Femur (tissue), 1 donor: ENCODE measurements at places on chromosomes 5 and 9.

GRCh38 chr9:8857926-8858595, 1058.5 kb upstream of the DMAC1 start:
- peak; percentile 92 for DNase-seq

- DNase-seq, result peak; percentile 90
These were observed 1.4 kb upstream of the LARP1 start for GRCh38 chr5:154753792-154754191.

GRCh38 chr5:130995851-130996250, 169.2 kb downstream of the HINT1 start:
- DNase-seq, result no peak

- DNase-seq, result no peak
These were observed 113.8 kb downstream of the ALDH1A1 start for GRCh38 chr9:72839085-72839484.

DNA sequence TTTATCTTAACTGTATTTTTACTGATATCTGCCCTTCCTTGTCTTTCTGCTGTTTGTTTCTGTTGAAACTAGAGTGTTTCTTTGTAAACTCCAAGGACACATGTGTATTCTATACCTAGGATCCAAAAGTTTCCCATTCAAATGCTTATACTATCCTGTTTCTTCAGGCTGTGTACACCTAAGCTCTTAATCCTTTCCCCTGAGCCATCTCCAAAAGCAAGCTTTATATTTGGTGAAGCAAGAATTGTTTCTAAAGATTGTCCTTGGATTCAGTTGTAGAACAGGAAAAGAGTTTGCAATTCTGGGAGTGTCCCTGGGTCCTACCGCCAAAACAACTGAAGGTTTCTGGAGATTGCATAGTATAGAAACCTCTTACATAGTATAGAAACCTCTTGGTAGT, 65.9 kb downstream of the CWC27 start:
- no peak for DNase-seq

GRCh38 chr9:125691869-125692268, 15.1 kb downstream of the MAPKAP1 start:
- DNase-seq, result no peak

- no peak for DNase-seq
These were observed 46.6 kb upstream of the JAK2 start for GRCh38 chr9:4938496-4938895.

DNA sequence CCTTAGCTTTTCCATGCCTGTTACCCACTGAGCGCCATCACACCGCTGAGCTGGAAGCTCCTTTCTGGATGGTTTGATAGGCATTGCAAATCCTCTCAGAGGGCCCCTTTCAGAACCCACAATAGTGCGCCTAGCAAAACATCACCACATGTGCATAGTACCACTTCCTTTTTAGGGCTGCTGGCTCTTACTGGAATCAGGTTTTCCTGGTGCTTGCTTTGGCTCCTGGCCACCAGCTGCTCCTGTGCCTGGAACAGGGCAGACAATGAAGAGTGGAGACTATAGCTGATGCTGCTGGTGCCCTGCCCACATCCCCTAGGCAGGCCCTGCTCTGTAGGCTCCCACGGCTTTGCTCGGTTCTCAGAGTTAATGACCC, 163.6 kb upstream of the SEMA6A start:
- DNase-seq, result no peak

- no peak for DNase-seq
These were observed 16.2 kb downstream of the PRLR start for GRCh38 chr5:35214051-35214450.

DNA sequence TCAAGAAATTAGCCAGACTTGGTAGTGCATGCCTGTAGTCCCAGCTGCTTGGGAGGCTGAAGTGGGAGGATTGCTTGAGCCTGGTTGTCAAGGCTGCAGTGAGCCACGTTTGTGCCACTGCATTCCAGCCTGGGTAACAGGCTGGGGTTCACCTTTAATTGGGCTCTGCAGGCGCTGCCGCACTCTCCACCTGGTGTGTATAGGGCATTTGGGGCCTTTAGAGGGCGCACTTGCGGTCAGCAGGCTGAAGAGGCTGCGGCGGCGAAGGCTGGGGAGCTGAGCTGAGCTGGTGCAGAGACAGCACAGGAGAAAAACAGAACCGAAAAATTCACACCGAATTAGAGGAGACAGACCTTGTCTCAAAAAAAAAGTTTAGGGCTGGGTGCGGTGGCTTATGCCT, 31.2 kb downstream of the CDK7 start:
- DNase-seq, result no peak

- no peak for DNase-seq
These were observed 61.4 kb downstream of the C9orf50 start for GRCh38 chr9:129559506-129559881.

DNA sequence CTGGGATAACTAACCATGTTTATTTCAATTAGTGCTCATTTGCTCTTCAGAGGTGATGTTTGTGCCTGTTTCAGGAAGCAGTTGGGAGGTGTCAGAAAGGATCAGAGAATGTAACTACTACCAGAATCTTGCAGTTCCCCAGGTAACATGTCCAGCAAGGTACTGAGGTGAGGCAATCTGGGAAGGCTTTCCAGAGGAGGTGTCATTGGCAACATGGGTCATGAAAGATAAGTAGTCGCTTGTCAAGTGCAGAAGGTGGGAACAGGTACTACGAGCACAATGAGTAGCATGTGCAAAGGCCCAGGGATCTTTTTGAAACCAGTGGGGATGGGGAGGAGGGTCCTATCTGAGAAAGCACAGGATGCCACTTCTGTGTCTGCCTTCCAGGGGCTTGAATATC, 4.8 kb downstream of the SMIM23 start:
- no peak for DNase-seq

DNA sequence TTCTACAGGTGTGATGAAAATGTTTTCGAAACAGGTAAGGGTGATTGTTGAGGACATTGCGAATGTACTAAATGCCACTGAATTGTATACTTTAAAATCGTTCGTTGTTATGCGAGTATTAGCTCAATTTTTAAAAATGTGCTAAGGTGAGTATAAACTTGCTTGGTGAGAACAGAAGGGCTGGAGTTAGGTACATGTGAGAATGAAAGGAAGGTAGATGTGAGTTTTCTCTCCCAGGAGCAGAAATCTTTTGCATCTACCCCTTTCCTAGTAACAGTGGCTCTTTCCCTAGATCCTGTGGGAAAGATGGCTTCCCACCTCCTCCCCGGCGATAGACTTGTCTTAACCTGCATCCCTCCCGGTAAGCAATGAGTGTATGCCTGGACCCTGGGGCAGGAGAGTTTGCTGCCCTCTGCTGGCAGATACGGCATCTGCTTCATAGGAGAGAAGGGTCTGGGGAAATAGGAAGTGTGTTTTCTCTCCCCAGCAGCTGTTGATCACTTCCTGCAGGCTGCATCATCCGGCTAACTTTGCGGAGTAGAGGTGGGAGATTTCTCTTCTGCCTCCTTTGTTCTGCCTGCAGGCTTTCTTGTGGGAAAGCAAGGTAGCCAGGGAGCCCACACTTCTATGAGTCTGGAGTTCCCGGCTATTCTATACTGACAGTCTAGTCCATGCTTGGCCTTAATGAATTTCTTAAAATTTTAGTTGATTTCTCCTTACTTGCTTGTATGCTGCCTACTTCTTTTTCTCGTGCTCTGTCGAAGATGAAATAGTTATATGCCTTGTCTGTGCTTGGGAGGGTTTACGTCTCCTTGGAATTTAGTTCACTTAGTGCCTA, 373.3 kb upstream of the SEMA6A start:
- peak; percentile 37 for DNase-seq

GRCh38 chr9:68896486-68896885, 117.4 kb downstream of the PRKACG start:
- no peak for DNase-seq

DNA sequence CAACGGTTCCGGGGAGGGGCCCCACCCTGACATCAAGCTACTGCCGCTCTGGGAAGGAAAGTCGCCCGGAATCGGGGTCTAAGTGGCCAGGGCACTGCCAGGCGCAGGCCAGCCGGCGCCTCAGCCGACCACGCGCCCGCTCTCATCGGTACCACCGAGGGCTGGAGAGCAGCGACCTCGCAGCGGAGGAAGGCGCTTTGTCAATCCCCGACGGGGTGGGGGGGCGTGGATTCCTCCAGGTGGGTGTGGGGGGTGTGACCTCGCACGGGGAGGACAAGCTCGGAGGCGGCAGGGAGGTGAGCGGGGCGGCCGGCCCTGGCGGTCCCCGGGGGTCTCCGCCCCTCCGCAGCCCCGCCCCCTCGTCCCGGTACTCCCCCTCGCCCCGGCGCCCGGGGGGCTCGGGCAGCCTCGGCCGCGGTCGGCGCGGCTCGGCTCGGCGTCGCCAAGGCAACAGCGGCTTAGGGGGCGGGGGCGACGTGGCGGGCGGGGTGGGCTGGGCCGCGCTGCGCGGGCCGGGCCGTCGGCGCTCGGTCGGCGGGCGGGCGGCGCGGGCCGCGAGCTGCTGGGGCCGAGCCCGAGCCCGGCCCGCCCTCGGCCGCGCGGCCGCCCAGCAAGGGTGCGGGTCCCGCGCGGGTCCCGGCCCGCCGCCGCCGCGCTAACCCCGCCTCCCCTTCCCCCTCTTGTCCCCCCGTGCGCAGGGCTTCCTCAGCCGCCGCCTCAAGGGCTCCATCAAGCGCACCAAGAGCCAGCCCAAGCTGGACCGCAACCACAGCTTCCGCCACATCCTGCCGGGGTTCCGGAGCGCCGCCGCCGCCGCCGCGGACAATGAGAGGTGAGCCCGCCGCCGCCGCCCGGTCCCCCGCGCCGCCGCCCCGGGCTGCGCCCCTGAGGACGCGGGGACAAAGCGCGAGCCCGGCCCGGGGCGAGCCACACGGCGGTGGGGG, 47.5 kb downstream of the DAB2IP start:
- peak; percentile 78 for DNase-seq

DNA sequence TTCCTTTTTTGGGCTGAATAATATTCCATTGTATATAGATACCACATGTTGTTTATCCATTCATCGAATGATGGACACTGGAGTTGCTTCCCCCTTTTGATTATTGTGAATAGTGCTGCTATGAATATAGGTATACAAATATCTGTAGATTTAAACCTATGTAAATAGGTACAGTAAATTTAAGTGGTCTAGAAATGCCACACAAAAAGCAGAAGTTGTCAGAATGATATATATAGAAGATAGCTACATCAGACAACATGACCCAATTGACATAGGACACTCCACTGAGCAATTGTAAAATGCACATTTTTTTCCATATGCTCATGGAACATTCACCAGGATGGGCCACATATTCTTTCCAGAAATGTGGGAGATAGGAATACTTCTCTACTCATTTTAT, 77.6 kb downstream of the SMIM15 start:
- DNase-seq, result no peak

DNA sequence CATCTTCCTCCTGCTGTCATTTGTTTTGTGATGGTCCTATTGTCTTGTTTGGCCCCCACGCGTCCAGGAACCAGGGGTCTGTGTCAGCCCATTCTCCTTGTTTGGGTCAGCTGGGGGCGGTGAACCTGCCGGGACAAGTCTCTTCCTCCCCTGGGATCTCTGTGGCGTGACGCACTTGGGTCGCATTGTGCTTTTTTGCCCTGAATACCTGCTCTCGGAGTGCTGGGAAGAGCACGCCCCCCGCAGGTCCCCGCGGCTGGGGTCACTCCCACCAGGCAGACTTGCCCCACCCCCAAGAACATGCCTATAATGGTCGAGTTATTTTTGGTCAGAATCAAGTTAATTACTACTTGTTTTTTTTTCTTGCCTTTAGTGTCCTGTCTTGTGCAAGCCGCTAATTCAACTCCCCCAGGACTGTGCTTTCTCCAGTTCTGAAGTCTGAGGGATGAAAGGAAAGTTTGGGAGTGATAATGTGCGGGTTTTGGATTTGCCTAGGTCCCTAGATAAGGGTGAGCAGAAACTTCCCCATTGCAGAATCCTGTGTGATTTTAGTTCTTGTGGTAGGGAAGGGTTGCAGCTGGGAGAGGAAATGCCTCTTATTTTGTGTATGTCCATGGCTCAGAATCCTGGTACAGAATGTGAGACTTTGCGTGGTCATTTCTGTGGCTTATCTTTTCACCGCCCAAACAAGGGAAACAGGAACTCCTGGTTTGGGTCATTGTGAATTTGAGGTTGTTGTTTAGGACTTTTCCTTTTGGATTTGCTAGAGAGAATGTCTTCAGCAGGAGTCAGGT, 789 bp downstream of the ACER2 start:
- DNase-seq, result peak; percentile 30

DNA sequence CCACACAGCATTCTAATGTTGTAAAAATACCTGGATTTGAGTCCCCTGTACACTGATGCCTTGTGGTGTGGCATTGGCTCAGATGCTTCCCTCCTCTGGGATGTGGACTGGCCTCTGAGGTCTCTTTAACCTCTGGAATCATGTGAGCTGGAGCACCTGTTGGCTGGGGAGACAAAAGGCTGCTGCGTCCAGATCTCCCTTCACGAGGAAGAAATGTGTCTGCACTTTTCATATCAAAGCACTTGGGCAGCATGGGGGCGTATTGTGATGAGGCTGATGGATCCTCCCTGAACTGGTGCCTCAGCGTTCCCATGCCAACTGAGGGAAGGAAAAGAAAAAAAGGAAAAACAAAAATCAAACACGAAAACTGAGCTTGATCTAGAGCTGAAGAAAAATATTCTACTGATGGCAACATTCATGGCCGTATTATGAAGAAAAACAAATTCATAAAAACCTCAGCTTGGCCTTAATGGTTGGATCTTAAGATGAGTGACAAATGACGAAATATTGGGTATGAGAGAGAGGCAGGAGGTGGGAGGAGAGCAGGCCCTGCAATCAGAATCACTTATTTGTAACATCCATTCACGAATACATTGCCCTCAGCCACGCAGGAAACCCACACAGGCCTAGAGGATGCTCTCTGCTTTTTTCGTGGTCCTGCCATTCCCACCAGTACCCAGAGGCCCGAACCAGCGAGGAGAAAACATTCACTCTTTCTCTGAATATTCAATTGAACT, 26.2 kb downstream of the GRIA1 start:
- no peak for DNase-seq

GRCh38 chr5:142360607-142361120, 35.8 kb upstream of the SPRY4 start:
- no peak for DNase-seq

- DNase-seq, result no peak
These were observed 461.7 kb downstream of the TLE1 start for GRCh38 chr9:81227507-81228245.

DNA sequence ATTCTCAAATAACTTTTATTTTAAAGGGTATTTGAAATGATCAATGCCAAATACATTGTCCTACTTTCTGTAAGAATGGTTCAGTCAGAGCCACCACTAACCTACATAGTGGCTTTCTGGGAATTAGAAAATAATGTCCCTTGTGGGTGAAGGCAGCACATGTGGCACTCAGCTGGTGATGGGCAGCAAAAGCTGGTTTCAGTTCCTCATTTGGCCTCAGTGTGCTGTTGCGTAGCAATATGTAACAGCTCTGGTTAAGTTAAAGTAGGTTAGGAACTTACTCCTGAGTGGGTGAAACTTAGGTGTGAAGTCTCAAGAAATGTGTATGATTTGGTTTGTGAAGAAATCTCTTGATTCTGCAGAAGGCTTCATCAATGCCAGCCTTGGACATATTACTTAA, 99.6 kb upstream of the SPEF2 start:
- peak; percentile 25 for DNase-seq

GRCh38 chr5:62376064-62376463, 27.6 kb downstream of the DIMT1 start:
- DNase-seq, result no peak

- no peak for DNase-seq
These were observed 101.8 kb downstream of the ZDHHC21 start for GRCh38 chr9:14591411-14591810.
